Umbilical cord (tissue), 2 donors: ENCODE measurements at places on chromosomes 4 and X.

DNA sequence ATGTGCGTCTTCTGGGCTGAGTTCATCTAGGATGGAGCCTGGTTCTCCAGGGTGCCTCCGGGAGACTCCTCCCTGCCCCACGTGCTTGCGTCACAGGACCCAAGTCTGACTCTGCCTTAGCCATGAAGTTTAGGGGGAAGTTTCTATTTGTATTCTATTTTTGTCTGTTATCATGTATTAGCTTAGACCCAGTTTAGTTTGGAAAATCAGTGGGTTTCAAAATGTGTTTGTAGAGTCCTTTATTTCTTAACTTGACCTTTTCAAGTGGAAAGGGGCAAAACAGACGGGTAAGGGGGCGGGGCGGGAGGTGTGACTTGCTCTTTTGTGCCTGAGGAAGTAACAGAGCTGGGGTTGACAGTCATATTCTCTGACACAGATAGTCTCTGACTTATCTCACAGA, 86.0 kb downstream of the HTT start:
- DNase-seq: no peak

DNA sequence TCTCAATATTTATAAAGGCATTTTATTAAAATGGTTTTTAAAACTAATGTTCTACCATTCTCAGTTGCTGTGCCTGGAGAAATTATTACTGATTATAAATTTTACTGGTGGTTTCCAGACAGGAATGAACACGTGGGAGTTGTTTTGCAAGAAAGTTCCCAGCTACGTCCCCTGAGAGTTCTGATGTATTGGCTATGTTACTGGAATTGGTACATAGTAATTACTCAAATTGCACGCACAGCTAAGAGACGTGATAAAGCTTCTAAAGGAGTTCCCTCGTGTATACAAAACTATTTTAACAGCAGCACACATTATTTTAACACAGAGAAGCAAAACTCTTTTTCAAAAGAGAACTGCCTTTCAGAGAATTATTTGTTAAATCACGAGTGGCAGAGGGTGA, 292.2 kb downstream of the NLGN4X start:
- peak; percentile 7 for DNase-seq

- DNase-seq: no peak
Measured at GRCh38 chrX:150254909-150255308, 108.2 kb upstream of the MAMLD1 start.

GRCh38 chrX:103779141-103779789, 2.6 kb downstream of the PLP1 start:
- DNase-seq: no peak

DNA sequence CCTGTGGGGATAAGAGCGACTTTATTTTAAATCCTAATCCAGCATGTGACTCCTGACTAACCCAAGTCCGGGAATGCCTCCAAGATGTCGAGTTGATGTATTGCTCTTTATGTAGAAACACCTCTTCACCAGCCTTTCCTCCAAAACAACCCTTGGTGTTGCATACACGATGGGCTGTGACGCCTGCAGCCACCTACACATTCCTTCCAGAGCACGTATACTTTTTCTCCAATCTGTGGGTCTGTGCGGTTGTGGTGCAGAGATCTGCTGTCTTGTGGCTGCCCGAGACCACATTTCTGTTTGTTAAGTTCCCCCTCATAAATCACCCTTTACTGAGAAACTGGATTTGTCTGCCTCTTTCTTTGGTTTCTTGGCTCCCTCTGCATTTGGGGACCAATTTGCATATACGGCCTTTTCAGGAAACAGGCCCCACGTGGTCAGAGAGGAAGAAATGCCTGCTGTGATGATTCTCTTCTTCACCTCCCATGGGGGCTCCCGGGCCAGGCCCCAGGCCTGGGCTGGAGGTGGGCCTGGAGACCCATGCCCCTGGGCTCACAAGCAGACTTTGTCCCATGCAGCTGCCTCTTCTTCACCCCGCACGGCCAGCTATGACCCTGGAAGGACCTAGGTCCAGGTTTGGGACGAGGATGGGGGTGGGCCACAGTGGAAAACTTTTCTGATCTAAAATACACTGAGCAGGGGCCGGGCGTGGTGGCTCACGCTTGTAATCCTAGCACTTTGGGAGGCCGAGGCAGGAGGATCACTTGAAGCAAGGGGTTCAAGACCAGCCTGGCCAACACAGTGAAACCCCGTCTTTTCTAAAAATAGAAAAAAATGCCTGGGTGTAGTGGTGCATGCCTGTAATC, 21.4 kb upstream of the AFAP1 start:
- DNase-seq: peak; percentile 96

- DNase-seq: no peak
Measured at GRCh38 chr4:76993787-76994641, 44.5 kb downstream of the SEPTIN11 start.

- DNase-seq: no peak
Measured at GRCh38 chrX:13522811-13523210, 46.6 kb upstream of the EGFL6 start.

DNA sequence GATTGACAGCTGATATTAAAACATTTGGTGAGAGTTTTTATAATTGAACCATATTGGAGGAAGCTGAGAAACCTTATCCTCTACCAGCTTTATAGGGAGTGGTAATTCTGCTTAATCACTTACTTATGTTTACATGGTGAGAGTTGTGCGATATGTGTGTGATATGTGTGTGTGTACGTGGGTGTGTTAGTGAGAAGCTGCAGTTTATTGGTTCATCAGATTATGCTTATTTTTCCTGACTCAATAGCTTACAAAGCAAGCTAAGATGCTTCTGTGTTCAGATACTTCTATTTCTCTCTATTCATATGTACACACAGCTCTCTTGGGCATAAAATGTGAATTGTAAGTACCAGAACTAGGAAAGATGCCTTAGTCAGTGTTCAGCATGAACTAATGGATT, 343.7 kb downstream of the GRIA2 start:
- no peak for DNase-seq

GRCh38 chr4:51943221-51943620, 76.9 kb downstream of the LRRC66 start:
- no peak for DNase-seq

DNA sequence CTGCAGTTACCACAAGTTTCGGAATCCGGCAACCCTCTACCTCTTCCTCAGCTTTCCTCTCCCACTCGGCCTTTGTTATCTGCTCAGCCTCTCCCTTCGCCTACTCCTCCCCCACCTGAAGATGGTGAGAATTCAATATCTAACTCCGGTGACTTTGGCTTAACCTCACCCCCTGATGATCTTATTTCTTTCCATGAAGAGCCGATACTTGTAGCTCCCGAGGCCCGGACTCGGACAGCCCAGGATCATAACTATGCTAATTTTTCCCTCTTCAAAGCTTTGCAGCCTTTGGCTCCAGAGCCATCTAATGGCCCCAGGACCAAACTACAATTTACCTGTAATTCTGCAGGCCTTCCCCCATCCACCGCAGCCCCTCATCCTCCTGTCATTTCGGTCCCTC, 32.0 kb upstream of the MGST2 start:
- peak; percentile 37 for DNase-seq

GRCh38 chrX:110561034-110561433, 202.4 kb downstream of the RTL9 start:
- DNase-seq: no peak

GRCh38 chr4:16196482-16197393, 29.5 kb downstream of the TAPT1 start:
- peak; percentile 84 for DNase-seq

DNA sequence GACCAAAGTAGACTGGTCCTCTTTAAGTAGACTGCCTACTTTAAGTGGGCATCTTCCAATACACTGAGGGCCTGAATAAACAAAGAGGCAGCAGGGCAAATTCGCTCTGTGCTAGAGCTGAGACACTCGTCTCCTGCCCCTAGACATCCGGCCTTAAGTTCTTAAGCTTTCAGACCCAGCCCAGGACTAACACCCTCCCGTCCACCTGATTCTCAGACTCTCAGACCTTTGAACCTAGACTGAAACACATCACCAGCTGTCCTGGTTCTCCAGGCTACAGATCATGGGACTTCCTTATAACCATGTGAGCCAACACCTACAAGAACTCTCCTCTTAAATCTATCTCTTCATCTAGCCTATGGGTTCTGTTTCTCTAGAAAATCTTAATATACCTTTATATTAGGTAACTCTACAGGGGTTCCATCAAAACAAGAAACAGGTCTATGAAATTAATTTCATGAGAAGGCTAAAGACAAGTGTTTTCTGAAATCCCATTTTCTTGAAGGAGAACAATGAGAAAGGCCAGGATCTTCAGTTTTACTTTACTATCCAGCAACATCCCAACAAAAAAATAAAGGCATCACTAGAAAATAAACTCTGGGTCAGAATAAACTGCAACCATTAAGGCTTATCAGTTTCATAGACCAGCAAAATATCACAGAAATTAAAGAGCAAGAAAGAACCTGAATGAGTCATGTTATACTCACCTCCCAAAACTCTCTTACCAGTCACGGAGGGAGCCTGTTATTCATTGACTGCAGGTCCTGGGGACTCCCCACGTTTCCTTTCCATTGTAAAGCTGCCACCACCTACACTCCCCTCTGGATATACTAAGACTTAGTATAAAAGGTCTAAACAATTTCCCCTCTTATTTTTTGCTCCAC, 14.8 kb downstream of the ADGRA3 start:
- no peak for DNase-seq

DNA sequence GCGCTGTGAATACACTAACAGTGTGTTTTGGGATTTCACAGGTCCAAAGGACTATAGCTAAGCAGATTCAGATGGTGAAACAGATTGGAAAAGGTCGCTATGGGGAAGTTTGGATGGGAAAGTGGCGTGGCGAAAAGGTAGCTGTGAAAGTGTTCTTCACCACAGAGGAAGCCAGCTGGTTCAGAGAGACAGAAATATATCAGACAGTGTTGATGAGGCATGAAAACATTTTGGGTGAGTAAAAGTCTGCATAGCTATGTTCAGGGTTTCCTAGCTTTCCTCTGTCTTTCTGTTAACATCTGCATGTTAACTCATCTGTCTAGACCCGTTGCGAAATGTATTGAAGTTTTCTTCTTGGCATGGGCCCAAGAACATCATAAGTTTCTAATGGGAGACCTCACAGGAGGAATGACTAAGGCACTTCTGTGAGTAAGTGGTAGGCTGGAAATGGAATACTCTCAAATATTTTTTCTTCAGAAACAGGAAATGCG, 372.1 kb downstream of the BMPR1B start:
- DNase-seq: peak; percentile 94

DNA sequence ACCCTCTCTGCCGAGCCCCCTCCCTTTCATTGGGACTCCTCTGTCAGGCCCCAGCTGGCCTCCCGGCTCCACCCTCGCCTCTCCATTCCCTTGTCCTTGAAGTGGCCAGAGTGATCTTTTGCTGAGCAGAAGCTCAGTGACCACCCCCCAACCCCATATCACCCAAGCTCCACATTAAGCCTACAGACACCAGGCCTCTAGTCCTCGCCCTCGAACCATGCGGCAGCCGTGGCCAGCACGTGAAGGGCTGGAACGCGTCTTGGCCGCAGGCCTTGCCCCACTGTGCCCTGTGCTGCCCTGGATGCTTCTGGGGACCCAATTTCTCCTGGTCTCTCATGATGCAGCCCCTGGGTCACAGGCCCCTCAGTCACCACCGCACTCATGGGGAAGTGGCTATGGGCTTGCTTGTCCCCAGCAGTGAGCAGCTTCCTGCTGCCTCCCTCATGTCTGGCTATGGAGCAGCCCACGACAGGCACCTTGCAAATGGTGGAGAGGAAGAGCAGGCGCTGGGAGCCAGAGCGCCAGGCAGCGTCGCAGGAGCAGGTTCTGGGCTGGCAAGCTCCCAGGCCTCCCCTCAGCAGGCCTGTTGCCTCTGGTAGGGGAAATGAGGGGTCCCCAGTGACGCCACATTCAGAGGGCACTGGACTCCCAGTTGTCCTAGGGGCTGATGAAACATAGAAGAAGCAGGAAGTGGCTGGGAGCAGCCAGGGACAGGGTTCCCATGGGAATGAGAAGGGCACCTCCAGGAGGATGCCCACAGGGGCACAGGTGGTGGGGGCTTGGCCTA, 757 bp upstream of the SRPK3 start:
- DNase-seq: no peak

DNA sequence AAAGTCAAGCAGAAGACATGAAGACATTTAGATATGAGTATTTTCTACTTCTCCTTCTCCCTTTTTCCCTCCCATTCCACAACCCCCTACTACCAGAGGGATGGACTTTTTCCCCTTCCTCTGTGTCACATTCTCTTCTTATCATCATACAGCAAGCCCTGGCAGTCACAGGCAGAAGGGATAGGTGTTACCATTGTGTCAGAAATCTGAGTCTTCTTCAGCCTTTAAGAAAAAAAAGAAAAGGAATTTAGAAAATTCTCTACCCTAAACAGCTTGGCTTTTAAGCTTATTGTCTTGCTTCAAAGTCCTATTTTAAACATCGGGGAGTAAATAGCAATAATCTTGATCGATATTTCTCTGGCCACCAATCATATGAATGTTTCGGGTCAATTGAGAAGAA, 30.9 kb upstream of the ADH1C start:
- no peak for DNase-seq

DNA sequence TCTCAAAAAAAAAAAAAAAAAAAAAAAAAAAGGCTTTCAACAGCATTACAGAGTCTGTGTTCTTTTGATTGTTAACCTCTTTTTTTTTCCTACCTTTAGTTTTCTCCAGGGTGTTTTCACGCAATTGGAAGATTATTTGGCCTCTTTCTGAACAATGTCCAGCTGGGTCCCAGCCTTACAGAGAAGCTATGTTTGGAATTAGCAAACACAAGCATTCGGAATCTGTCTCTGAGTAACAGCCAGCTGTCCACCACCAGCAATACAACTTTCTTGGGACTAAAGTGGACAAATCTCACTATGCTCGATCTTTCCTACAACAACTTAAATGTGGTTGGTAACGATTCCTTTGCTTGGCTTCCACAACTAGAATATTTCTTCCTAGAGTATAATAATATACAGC, 13.3 kb downstream of the TLR3 start:
- no peak for DNase-seq

- no peak for DNase-seq
Measured at GRCh38 chr4:53004497-53005148, 142.5 kb downstream of the RASL11B start.

GRCh38 chr4:128830906-128831503, 21.5 kb downstream of the JADE1 start:
- DNase-seq: peak; percentile 13

DNA sequence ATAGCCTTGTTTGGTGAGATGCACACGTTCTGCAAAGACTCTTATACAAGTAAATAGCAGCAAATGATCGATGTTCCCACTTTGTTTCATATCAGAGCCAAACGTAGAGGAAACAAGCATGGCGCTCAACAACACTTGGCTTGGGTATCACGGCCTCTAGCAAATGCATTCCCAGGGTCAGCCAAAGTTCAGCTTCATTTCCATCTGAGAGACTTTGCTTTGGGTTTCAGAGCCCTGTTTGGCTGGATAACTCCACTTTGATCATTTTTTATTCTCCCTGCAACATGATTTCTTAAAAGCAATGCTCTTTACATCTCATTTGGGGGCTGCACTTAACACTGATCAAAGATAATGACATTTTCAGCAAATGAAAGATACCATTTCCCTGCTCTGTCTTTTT, 199.2 kb upstream of the FAM9B start:
- peak; percentile 28 for DNase-seq

- DNase-seq: no peak
Measured at GRCh38 chr4:145927030-145927429, 11.6 kb downstream of the ZNF827 start.
